Neuronal stem cell (in vitro differentiated cells): ENCODE measurements at places on chromosomes 4 and X.

DNA sequence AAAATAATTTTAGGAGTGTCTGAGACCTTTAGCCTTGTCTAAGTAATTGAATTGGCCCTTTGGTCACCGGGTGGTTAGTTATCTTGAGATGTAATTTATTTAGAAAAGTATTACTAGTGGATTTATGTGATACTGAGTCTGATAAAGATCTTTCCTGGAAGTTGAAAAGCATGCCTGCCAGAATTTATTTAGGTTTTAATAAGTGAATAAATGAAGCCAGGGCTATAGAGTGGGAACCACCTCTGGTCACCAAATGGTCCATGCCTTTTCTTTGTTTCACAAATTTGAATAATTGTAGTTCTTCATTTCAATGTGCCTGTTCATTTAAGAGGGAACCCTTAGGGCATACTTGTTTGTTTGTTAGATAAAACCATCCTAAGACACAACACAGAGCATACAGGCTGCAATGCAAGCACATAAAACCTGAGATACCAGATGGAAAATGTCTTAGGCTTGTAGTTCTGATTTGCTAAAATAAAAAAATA lies 627.8 kb downstream of the ADGRL3 start:
- DNase-seq, result no peak

- no peak for DNase-seq
Observed at GRCh38 chrX:95760356-95760755, 924.3 kb upstream of the DIAPH2 start.

GRCh38 chr4:146450524-146450923 lies 71.2 kb downstream of the SLC10A7 start:
- no peak for DNase-seq

GRCh38 chr4:74873545-74874301 lies 59.2 kb upstream of the PARM1 start:
- DNase-seq, result no peak

DNA sequence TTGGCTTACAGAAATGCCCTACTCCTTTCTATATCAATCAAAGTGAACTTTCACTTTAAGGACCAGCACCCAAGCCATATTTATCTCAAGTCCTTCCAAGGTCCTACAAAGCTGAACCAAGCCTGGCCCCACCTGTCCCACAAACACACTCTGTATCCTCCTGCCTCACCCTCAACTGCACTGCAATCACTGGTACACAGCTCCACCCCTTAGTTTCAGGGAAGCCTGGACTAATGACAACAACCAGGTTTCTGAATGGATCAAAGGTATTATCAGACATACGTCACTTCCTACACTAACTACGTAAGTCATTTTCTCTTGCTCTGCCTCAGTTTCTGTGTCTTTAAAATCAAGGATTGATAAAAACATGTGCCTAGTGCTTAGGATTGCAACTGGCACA lies 205.6 kb upstream of the HS3ST1 start:
- no peak for DNase-seq

DNA sequence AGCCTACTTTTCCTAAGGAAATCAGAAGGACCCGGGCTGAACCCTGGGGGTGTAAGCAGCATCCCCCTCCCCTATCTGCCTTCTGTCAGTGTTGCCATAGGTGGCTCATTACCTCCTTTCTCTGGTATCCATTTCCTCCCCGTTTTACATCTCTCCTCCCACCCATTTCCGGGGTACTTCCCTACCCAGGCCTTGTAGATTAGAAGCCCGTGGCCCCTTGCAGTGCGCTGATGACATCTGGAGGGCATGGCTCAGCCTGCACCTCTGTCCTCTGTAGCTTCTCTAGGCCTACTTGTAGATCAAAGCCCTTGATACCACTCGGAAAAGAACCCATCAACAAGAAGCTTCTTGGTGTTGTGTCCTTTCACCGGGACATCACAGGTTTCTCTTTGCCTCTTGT lies 71.8 kb downstream of the NBDY start:
- DNase-seq, result no peak

- no peak for DNase-seq
Observed at GRCh38 chrX:109635146-109635545, 10.2 kb upstream of the KCNE5 start.

- DNase-seq, result no peak
Observed at GRCh38 chr4:3518511-3518880, 13.7 kb downstream of the LRPAP1 start.
